ENCODE measurements at places on chromosomes 7 and 10.

DNA sequence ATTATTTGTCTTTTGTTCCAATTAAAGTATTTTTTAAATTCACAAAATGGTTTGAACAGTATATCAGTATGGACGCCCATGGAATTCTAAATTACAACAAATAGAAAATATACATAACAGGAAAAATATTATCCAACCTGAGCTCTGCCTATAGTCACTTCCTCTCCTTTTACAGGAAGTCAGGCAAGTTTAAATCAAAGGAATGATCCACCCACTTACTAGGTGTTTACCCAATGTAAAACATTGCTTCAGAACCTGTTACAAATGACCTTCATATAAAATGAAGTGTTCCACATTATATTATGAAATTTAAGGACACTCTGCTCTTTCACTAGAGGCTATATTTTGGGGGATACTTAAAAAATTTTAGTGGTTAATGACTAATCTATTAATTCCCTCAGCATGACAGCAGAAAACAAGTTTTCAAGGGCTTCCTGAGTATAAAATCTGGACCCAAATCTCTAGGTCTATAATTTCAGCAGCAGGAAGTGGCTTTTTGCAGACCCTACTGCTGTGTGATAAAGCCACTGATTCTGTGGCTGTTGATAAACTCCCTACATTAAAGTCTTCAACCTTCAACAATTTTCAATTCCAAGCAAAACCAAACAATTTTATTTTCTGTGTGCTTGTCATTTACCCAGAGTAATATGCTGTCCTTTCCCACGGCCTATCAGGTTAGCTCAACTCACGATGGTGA is 722.6 kb downstream of the GATA3 start:
- DNase-seq, result no peak

DNA sequence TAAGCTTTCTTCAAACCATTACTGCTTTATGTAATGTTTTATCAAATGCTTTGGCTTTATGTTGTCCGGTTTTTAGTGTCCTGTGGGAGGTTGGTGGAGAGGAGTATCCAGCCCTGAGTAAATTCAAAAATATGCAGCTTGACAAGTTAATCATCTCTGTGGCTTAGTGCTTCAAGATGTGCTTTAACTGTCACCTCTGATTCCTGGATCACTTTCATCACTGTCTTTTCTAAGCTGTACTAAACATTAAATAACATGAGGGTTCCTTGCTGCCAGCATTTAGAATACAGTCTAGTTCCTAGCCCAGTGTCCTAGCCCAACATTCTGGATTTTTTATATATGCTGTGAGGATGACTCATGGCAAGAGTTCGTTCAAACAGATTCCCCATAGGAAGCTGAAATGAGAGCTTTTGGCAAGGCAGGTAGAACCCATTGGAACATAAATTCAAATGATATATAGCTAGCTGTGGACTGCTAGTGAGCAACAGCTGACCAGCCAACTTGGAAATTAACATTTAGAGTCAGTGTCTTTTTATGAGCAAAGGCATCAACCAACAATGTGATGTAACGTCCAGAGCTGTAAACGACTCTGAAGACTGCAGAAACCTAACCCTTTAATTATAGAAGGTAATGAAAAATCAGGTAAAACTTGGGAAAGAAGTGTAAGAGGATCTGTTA is 80.6 kb upstream of the OIT3 start:
- DNase-seq, result no peak

DNA sequence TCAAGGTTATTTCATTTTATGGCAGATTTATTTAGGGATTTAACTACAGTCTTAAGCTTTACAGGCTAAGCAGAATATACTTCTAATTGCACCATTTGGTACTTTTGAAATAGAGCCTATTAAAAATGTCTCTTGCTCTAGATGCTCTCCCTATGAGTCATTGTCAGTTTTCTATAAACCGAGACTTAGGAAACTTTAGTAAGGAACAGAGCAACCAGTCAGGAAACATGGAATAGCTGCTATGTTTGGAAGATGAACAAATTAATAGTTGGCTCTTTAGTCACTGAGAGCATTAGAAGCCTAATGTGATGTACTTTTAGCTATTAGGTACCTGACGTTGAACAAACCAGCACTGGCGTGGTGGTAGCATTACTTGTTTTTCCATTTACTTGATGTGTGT is 35.3 kb downstream of the INPP5F start:
- no peak for DNase-seq

GRCh38 chr7:30992414-30992813 is 28.7 kb downstream of the GHRHR start:
- DNase-seq, result no peak

- DNase-seq, result no peak
Observed at GRCh38 chr10:98377001-98377400, 38.0 kb downstream of the PYROXD2 start.

DNA sequence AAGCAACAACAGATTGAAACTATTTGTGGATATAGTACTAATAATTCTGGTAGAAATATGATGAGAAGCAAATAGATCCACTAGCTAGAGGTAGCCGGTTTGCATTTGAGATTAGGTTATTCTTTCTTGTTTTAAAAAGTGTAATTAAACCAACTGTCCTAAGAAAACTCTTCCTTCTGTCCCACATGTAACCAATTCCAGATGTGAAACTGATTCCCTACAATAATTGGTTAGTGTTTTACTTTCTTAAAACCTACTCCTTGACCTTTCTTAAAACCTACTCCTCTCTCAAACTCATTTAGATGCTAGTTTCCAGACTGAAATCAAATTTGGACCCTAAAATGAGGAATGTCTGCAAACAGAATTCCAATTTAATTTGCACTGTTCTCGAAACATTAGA is 521.5 kb downstream of the SUGCT start:
- no peak for DNase-seq

- no peak for DNase-seq
Observed at GRCh38 chr10:29932991-29933390, 126.4 kb downstream of the JCAD start.

- DNase-seq, result no peak
Observed at GRCh38 chr10:98090822-98091221, 43.6 kb upstream of the R3HCC1L start.

GRCh38 chr7:45595809-45596664 is 21.9 kb downstream of the ADCY1 start:
- DNase-seq, result no peak

DNA sequence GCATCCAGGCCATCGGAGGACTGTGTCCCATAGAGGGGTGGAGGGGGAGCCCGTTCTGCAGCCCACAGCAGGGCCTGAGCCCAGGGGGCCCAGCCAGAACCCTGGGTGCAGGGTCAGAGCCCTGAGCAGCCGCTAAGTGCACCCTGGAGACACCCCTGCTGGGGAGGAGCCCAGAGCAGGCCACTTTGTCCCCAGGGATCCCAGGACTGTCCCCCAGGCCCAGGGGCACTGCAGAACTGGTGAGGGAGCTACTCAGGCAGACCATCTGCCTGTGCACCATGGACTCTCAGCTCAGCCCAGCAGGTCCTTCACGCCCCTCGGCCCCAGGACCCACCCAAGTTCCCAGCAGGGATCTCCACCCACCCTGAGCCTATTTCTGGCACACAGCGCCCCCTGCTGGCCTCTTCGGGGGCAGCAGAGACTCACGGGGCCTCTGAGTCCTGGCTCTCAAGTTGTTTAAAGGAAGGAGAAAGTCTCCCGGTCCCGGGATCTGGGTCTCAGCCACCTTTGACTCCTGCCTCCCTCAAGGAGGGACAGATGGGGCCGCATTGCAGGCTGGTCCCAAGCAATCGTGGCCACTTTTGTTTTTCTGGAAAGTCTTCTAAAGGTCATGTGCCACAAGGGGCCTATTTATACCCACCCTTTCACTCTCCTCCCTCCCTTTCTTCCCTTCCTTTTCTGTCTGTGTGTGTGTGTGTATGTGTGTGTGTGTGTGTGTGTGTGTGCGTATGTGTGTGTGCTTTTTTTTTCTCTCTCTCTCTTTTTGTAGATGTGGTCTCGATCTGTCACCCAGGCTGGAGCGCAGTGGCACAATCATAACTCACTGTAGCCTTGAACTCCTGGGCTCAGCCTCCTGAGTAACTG is 90.3 kb downstream of the MYL10 start:
- peak; percentile 35 for DNase-seq

- DNase-seq, result no peak
Observed at GRCh38 chr7:45564485-45564884, 9.7 kb upstream of the ADCY1 start.

- no peak for DNase-seq
Observed at GRCh38 chr7:51647486-51647885, 330.9 kb upstream of the COBL start.

GRCh38 chr7:29457565-29458011 is 106.0 kb upstream of the PRR15 start:
- DNase-seq, result no peak

DNA sequence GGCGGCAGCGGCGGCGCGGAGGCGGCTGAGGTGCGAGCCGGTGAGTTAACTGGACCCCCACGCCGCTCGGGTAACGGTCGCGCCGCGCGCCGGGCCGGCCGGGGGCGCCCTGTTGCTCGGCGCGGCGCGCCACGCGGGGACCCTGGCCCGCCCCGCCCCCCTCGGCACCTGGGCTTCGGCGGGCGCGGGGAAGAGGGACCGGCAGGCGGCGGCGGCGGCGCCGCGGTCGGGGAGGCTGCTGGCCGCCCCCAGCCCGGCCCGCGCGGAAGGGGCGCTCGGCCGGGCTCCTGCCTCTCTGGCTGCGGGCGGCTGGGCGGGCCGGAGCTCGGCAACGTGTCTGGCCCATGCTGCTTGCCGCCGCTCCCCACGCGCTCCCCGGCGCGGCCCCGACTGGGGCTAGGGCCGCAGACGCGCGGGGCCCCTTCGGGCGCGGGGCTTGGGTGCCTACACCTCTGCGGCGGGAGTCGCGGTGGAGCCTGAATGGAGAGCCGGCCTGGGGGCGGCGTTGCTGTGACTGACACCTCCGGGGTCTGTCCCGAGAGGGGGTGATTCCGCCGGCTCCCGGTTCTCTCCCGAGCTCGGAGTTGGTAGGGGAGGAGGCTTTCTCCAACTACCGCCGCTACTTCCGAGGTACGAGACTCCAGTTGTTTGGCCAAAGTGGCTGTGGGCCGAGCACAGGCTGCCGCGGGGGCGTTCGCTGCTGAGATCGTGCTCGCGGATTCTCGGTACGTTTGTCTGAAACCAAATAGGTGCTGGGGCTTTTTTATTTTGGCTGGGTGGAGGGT is 494 bp downstream of the PALS2 start:
- DNase-seq, result no peak

- DNase-seq, result no peak
Observed at GRCh38 chr7:31692451-31692850, 5.4 kb downstream of the PPP1R17 start.

DNA sequence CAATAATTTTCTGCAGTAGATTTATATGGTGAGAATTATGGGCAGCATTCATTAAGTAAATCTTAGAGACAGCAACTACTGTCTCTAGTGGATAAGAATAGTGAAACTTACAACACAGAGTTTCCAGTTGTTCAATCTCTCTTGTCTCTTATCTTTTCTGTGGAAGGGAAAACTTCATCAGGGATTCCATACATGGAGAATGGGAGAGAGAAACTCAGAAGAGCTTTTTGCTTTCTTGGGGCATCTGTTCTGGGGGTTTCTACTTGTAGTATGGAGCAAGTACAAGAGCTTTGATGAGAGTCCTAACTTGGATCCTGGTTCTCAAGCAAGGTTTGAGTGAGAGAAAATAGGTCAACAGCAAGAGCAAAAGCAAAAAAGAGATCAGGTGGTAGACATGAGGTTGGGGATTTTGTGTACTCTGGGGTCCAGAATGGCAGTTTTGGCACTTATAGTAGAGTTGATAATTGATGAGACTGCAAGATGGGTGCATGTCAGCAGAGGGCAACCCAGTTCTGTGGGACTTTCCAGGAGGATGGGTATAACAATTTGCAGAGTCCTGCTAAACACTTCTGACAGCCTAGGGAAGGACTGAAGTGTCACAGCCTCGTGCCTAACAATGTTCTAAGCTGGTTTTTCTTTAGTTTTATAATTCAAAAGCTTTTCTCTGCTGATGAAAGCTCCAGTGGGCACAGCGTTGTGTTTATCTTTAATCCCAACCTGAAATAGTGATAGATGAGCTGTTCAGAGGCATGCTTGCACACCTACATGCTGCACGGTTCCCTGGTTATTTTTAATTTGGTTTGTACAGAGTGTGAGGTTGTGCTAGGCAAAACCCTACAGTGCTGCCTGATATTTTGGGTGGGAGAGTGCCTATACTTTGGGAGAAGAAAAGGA is 32.0 kb upstream of the STRIP2 start:
- DNase-seq, result no peak

GRCh38 chr10:122140461-122140902 is 130.6 kb upstream of the BTBD16 start:
- no peak for DNase-seq

- no peak for DNase-seq
Observed at GRCh38 chr7:69747144-69747543, 148.9 kb downstream of the AUTS2 start.

DNA sequence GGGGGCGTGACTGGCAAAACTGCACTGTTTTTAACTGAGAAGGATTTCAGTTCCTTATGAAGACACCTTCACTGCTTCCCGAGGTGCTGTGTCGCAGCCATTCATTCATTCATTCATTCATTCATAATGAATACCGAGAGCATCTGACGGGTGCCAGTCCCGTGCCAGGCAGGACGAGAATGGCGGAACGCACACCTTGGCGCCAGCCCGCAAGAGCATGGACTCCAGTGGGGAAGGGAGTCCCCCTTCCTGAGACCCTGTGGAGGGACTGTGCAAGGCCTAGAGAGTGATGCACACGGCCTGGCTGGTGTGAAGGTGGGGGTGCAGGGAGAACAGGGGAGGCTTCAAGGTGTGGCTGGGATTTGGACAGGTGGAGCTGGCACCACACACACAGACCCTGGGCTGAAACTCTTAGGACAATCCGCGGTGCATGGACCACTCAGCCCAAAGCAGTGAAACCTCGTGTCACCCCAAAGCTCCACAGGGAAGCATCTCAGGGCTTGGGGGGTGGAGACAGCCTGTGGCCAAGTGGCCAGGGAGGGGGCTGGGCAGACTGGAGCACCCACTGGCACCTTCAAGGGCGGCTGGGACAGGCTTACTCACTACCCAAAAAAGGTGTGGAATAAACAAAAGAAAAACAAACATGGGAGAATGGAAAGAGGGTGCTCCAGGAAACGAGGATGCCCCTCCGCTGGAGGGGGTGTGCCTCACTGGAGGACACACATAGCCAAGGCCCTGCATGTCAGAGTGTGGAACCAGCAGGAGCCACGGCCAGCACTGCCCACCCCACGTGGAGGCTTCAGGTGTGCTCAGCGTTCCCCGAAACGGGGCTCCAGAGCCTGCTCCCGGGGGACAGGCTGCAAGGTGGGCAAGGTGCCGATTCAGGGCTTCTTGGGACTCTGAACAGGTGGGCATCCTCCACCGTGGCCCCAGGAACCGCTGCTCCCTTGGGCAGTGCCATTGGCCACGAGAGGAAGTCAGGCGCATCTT is 37.7 kb downstream of the EBF3 start:
- no peak for DNase-seq

DNA sequence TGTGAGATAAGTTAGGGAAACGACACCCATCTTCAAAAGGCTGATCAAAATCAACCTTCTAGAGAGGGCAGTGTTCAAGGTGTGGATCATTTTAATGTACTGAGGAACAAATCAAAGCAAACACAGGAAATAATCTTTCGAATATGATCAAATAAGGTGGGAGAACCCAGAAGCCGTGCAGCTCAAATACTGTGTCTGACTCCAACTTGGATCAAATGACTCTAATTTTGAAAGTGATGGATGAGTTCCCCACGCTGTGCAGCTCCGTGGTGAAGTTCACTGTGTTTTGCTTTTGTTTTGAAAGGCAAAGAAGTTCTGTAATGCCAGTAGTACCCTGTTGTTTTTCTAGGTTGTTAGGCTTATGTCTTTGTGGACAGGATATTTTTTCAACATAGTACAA is 250.9 kb downstream of the SFMBT2 start:
- DNase-seq, result no peak
